Activated T-cell treated with anti-CD3 and anti-CD28 coated beads for 4 hours (primary cell): ENCODE measurements at places on chromosomes 7 and 10.
A peak's percentile ranks its signal among the peaks of the same experiment; 100 is the strongest.

GRCh38 chr7:133916621-133917020 is 210.5 kb upstream of the LRGUK start:
- DNase-seq, result no peak

DNA sequence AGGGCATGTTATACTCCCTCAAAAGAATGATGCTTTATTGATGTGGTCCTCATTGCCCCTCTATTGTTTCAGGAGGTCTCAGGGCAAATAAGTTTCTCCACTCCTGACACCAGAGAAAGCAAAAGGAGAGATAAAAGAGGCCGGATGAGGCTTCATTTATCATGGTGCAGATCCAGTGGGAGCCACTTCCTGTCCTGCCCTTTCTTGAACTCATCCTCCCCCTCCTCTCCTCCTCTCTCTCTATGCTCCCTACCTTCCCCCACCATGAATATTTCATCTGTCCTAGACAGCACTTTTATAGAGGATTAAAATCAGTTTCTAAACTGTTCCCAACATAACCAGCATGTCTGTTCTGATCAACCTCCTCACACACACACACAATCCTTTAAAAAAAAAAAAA is 172.2 kb upstream of the KMT2E start:
- DNase-seq, result no peak

GRCh38 chr10:75450075-75450445 is 18.6 kb downstream of the LRMDA start:
- no peak for DNase-seq

DNA sequence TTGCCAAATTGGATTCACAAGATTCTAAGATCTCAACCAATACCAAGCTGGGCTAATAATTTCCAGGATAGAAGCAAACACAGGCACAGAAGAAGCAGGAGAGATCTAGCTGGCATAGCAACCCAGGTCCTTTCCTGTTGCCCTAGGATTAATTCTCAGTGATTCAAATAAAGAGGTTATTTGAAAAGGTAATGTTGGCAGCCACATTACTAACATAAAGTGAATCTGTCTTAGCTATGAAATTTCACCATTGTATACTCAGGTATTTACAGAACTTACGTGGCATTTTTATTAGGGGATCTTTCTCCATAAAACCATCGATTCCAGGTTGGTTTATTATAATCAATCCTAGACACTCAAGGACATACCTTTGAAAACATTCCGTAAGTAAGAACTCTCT is 379.3 kb upstream of the POM121L12 start:
- no peak for DNase-seq

DNA sequence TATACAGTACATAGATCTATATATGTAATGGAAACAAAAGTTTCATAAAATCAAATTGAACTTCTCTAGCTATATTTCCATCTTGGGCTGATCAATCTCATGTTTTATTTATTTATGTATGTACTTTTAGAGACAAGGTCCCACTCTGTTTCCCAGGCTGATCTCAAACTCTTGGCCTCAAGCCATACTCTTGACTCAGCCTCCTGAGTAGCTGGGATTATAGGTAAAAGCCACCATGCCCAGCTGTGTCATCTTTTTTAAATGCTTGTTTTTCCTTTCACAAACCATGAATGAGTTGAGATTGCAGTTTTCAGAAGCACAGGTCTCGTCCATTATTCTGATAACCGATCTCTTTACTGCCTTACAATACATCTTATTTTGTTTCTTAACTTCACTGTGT is 400.9 kb downstream of the KCNMA1 start:
- DNase-seq, result no peak

DNA sequence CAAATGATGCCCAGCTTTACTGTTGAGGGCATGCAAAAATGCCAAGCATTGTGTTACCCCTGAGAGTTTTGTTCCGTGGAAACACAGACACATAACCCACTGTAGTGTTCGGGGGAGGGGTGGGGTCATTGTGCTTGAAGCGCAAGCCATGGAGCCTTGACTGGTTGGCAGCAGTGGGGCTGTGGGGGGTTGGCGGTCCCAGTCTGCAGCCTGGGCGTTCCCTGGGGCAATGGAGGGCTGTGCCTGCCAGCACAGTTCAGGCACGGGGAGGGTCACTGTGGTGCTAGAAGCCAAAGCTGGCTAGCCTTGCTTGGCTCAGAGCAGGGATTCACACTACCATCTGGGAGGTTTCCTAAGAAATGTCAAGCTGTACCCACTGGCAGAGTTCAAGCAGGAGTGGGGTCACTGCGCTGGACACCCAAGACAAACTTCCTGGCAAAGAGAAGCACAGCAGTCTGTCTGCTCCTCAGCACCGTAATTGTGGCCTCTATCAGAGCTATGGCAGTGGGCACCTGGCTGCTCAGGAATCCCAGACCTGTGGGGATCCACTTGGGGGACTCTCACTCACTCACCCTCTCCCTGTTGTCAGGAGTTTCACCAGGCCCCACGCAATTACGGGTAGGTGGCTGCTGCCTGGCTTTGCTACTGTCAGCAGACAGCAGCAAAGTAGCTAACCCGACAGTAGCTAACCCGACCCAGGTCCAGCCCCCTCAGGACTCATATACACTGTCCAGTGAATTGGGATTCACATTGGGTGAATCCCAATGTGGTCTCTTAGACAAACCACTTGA is 292.4 kb downstream of the ZWINT start:
- DNase-seq, result no peak

DNA sequence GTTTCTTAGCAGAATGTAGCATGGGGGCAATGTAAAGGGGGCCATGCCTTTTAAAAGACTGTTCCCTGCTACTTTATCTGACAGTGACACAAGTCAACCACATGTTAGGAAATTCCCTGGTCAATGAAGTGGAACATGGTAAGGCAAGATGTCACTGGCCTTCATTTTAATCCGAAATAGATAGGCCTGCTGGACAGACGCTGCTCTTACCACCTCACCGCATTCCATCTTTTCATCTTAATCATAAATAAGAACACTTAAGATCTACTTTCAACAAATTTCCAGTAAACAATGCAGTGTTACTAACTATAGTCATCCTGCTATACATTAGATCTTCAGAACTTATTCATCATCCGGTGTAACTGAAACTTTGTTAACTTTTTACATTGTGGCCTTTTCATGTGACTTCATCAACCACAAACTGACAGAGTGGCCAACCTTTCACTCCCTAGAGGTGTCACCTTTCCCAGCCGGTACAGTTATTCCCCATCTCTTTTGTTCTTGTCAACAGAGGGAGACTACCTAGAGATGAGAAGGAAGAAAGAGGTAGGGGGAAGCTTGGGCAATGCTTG is 15.6 kb downstream of the ASB4 start:
- no peak for DNase-seq

DNA sequence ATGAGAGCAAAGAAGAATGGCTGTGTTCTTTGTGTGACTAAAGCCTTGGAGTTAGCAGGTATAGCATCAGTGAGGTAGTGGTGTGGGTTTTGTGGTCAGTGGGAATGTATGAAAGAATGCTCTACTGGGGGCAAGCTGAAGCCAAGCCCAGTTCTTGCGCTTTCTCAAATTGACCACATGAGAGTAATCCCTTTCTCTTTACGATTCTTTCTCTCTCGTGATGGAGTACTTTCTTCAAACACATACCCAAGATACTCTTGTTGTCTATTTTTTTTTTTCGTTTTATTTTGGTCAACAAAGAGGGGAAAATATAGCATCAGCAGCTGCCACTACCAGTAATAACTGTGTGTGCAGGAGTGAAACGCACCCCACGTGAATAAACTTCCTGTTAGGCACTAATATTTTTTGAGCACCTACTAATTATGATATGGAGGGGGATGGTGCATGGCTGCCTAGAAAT is 8.4 kb upstream of the PANK1 start:
- no peak for DNase-seq

DNA sequence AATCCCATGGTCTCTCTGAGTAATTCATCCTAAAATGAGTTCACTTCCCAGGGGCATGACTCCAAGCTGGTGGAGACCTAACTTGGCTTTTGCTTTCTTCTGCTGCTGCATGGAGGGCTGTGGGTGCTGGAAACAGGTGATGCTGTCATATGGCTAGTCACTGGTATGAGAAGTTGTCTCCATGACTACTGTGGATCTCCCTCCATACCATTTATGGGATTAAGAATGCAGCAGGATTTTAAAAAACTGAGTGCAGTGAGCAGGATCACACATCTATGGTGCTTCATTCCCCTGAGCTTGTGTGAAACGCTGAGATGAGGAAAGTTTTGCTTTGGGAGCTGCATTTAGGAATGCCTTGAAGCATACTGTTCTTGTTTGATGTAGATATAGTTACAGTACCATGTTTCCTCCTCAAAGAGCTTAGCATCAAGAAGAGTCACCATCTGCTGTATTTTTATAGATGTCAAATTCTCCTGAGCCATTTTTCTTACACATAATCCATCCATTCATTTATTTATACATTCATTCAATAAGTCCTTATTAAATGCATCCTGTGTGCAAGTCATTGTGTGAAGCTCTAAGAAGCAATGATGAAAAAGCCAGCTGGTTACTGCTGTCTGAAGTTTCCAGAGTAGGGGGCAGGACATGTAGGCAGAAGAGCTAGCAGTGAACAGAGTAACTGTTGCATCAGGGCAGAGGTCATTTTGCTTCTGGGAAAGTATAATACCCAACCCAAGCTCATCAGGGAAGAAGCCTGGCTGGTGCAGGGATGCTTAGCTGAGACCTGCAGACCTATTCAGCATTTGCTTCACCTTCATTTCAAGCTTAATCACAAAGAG is 534.8 kb downstream of the AUTS2 start:
- no peak for DNase-seq

- DNase-seq, result no peak
These were observed 71.5 kb downstream of the ZMIZ1 start for GRCh38 chr10:79140085-79140793.

DNA sequence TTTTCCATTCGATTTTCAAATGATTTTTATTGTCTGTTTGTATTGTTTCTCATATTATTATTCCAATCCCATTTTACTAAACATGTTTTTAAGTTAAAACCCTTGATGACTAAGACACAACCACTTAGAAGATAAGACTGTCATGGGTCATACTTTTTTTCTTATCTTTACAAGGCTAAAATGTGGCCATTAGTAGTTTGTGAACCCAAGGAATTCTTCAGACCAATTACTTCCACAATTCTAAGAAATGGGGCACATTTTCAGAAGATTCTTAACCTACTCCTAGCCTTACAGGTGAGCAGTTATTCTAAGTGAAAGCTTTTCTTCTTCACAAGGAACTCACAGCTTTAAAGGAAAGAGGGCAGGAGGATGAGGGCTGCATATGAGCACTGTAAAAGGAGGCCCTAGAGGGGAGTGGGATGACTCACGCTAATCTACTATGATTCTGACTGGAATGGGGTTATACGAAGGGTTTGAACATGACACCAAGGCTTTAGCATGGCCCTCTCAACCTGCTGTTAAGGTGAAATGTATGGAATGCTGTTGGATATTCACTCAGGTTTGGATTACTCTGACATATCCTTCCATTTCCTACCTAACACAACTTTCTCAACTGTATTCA is 81.0 kb downstream of the SORCS1 start:
- no peak for DNase-seq

DNA sequence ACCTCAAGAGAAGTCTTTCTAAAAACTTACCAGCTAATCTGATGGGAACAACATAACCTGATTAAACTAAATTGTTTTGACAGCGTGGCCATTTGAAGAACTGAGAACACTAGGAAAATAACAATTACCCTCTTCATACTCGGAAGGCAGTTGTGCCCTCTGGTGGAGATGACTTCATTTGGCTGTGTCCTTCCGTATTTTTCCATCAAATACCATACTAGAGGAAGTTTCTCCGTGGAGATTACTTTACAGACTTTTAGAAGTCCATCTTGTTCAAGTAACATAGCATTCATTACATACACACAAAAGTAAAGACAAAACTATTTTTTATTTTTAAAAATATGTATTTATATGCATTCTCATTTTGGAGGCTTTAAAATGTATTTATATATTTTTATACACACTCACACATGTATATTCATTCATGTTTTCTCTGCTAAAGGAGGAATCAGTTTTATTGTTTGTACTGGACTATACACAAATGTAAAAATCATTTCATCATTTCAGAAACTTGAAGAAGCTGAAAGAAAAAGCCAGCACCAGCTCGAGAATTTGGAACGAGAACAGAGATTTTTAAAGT is 25.2 kb downstream of the SMNDC1 start:
- peak; percentile 44 for DNase-seq
